ENCODE measurements at places on chromosomes 1 and 21.

DNA sequence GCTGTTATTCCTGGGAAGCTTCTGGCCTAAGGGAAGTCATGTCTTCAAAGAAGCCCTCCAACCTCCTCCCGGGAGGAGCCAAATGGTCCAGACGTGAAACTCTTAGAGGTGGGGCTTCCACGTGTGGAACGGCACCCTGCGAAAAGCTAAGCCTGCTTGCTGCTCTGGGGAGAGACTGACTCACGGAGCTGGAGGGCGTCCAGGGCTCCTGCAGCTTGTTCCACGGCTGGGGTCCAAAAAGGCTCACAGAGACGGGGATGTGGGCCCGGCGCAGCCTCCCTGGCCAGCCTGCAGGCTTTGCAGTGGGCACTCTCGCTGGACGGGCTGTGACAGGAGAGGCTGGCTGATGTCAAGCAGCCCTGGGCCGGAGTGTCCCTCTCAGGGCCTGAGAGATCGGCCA lies 105.1 kb downstream of the COLGALT2 start:
- DNase-seq = peak; percentile 92

- no peak for DNase-seq
Observed at GRCh38 chr1:201143726-201144635, 10.3 kb downstream of the TMEM9 start.

- DNase-seq = no peak
Observed at GRCh38 chr1:240098534-240098933, 6.9 kb downstream of the FMN2 start.

DNA sequence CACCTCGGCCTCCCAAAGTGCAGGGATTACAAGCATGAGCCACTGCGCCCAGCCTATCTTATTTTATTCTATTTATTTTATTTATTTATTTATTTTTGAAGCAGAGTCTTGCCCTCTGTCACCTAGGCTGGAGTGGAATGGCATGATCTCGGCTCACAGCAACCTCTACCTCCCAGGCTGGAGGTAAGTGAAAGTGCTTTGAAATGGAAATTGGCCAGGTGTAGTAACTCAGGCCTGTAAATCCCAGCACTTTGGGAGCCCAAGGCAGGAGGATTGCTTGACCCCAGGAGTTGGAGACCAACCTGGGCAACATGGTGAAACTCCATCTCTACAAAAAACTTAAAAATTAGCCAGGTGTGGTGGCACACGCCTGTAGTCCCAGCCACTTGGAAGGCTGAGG lies 5.1 kb upstream of the DSTYK start:
- no peak for DNase-seq

GRCh38 chr21:40689840-40690360 lies 157.1 kb downstream of the DSCAM start:
- DNase-seq = no peak

DNA sequence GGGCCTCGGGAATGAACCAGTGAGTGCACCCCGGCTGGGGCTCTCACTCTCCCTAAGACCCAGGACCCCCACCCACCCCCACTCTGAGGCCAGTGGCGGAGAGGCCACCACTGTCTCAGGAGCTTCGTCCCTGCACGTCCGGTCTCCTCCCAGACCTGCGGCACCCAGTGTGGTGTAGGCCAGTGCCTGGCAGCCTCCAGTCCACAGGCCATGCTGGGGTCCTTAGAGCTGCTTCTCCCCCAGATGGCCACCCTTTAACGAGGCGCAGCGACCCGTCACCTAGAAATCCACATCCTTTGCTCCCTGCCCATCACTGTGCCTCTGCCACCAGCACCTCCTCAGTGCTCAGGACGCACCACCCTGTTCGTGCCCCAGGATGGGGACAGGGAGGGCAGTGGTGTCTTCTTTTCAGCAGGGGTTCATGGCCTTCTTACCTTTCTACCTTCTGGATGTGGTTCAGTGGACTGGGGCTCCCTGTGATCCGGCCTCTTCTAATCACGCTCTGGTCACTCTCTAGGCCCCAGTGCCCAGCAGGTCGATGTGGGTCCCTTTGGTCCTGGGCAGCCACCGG lies 131.9 kb upstream of the ARHGEF16 start:
- peak; percentile 28 for DNase-seq

DNA sequence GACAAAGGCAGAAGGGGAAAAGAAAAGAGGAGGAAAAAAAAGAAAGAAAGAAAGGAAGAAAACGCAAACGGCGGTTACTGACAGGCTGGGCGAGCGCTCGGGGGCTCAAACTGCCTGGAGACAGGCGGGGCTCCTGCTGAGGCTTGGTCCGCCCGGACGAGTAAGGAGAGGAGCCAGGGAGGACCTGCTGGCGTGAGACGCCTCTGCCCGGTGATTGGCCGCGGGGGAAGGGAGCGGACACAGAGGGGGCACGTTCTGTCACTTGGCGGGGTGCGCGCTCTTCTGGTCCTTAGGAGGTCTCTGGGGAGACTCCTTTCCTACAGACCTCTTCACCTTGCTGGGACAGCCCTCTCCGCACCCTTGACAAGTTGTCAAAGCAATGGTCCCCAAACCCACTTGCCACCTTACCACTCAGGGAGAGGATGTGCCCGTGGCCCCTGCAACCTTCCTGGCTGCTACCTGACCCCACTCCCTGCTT lies 791 bp upstream of the PIK3R3 start:
- DNase-seq = peak; percentile 83

- DNase-seq = no peak
Observed at GRCh38 chr1:29975036-29975694, 738.8 kb downstream of the PTPRU start.

GRCh38 chr21:42254651-42255601 lies 36.0 kb downstream of the ABCG1 start:
- no peak for DNase-seq

GRCh38 chr1:36397083-36397377 lies 678 bp downstream of the LSM10 start:
- no peak for DNase-seq

GRCh38 chr1:76065270-76065669 lies 9.3 kb upstream of the ST6GALNAC3 start:
- no peak for DNase-seq

DNA sequence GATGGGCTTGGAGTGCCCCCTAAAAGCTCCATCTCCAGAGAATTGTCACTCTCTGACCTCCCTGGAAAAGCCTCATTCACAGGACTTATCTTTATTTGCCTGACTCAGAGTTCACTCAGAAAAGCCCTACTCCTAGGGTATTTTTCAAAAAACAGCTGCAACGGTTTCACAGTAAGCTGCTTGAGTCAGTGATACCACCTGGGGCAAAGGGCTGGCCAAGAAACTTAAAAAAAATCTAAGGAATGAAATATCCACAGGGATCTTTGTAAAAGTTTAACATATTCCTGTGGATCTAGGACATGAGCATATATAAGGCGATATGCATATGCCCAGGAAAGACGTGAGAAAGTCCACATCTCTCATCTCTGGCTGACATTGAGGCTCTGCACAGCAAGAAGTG lies 33.8 kb upstream of the TSPAN2 start:
- no peak for DNase-seq

- no peak for DNase-seq
Observed at GRCh38 chr1:179808503-179808902, 65.4 kb downstream of the FAM163A start.

GRCh38 chr1:15262706-15263105 lies 15.7 kb downstream of the FHAD1 start:
- DNase-seq = no peak

GRCh38 chr21:44890338-44890931 lies 16.9 kb upstream of the PTTG1IP start:
- peak; percentile 29 for DNase-seq

DNA sequence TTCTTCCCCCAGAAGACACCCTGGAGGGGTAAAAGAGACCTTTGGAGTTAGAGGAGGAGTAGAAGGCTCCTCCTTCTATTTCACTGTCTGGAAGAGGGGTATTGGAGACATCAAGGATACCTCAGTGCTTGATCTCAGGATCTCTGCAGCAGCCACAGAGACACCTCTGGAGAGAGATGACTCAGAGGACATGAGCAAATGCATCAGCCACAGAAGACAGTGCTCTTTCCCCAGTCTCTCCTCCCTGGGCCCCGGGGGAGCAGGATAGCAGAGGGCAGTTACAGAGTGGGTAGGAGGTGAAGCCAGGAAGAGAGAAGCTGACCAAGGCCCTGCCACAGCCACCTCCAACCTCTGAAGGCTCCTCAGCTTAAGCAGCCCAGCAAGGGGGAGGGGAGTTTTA lies 15.3 kb upstream of the TEDDM1 start:
- DNase-seq = no peak

DNA sequence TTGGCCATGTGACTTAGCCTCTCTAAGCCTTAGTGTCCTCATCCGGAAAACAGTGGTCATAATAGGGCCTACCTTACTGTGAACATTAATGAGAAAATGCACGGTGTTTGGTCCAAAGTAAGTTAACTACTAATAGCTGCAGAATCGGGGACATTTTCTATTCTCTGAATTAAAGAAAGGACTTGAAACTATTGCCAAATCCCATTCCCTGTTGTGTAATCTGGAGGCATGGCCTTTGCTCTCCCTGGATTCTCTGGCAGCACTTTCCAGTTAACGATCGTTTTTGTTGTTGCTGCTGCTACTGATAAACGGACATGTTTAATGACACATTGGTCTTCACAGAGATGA lies 30.5 kb downstream of the FMO4 start:
- DNase-seq = no peak

- DNase-seq = no peak
Observed at GRCh38 chr1:186768906-186769305, 59.8 kb upstream of the PLA2G4A start.

DNA sequence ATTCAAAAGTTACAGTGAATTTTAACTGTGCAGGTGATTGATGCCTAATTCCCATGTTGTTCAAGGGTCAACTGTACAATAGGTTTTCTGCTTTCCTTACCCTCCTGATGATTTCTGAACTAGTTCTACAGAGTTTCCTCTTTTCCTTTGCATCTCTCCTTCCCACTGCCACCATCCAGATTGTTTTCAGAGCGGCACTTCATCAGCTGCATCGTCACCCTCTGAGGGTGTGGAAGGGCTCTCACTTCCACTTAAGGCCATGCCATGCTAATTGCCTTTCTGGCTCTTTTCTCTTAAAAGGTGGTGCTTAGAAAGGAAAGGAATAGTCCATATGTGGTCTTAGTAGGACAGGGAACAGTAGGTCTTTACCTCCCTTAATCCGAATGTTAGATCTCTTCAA lies 39.1 kb downstream of the DISC1 start:
- no peak for DNase-seq

DNA sequence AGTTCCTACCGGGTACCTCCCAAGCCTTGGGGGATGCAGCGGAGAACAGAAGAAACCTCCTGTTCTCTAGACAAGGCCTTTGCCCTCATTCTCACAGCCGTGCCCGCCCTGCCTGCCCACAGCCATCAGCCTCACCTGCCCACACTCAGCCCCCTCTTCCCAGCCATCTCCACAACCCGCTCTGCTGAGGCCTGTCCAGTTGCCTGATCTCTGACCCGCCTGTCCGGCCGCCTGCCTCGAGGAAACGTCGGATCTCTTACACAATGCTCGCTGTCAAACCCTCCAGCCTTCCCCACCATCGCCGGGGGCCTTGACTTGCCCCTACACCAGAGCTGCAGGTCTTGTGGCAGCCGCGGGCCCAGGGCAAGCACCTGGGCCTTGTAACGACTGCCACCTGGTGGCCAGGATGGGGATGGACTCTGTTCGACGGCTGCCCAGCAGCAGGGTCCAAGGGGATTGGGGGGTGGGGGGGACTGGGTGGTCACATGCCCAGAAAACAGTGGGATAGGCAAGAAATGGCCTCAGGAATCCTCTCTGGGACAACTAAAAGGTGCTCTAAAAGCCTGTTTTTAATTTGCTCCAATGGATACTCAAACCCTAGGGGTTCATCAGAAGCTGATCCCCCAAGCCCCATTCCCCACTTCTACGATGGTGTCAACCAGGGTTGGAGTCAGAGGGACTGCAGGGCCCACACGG lies 31.0 kb downstream of the SLC45A1 start:
- DNase-seq = peak; percentile 81

- no peak for DNase-seq
Observed at GRCh38 chr1:171877701-171878100, 36.4 kb downstream of the DNM3 start.

GRCh38 chr1:21961799-21962198 lies 15.0 kb upstream of the CELA3B start:
- DNase-seq = peak; percentile 22

DNA sequence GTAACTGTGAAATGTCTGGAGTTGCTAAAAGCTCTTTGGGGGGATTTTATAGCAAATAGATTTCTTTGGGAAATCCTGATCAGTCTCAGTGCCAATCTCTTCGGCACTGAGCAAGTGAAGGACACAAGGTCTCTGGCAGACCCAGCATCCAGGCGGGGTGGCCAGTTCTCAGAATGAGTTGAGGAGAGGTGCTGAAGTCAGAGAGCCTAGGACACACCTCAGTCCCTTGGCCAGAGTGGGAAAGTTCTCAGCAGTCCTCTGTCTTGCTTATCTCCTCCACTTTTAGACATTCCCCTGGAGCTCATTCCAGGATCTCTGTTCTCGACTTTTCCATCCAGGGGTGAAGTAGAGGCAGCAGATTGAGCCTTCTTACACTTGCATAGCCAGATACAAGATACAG lies 6.7 kb downstream of the HLX start:
- DNase-seq = no peak

- no peak for DNase-seq
Observed at GRCh38 chr1:68624233-68624632, 127.4 kb upstream of the DEPDC1 start.

DNA sequence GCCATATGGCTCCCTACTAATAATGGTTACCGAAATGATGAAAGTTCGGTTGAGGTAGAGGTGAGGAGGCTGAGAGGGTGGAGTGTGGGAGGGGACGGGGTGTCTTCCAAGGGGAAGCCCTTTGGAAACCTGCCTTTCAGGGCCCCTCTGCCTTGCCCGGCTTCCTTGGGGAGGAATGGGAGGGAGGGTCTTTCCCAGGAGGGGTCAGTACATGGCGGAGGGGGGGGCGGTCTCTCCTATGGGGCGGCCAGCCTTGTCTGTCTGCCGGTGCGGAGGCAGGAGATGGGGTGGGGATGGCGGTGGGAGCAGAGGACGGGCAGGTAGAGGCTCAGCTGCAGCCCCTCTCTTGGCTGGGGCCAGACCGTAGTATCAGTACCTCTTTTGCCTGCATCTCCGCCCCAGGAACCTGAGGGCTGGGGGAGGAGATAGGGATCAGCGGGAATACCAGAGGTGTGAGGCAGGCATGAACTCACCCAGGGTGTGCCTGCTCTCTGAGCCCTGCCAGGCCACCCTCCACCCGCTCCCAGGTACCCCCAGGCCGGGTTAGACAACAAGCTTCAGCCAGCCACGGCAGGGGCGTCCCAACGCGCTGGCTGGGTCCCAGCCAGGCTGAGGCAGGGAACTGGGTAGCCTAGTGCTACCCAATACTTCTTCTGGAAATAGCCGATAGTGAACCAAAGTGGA lies 79.4 kb upstream of the POU3F1 start:
- DNase-seq = no peak
